Kidney (tissue), 22 donors: ENCODE measurements at places on chromosomes 7 and 10. TPM values are rescaled to one million over a fixed set of nuclear protein-coding genes. Genes with fewer than 3 reads are reported as not detected.

- no peak for DNase-seq
Observed at GRCh38 chr7:155483245-155483644, 25.3 kb downstream of the EN2 start.

- no peak for DNase-seq
Observed at GRCh38 chr7:30411173-30411572, 67.4 kb downstream of the NOD1 start.

- DNase-seq = no peak
Observed at GRCh38 chr7:131690441-131690840, 134.0 kb upstream of the PODXL start.

GRCh38 chr7:15168489-15168888 lies 265.9 kb upstream of the DGKB start:
- DNase-seq = no peak

DNA sequence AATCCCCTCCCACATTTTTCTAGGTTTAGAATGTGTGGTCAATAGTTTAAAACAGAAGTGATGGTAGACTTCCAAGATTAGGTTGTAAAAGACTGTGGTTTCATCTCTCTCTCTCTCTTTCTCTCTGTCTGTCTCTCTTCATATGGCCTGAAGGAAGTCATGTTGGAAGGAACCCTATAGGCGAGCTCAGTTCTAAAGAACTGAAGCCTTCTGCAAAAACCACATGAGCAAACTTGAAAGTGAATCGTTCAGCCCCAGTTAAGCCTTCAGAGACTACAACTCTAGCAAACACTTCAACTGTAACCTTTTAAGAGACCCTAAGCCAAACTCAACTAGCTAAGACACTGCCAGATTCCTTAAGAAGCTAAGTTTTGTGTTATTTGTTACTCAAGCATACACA lies 707.5 kb upstream of the LRRTM3 start:
- no peak for DNase-seq

GRCh38 chr7:114472896-114473512 lies 58.4 kb downstream of the FOXP2 start:
- DNase-seq = no peak

DNA sequence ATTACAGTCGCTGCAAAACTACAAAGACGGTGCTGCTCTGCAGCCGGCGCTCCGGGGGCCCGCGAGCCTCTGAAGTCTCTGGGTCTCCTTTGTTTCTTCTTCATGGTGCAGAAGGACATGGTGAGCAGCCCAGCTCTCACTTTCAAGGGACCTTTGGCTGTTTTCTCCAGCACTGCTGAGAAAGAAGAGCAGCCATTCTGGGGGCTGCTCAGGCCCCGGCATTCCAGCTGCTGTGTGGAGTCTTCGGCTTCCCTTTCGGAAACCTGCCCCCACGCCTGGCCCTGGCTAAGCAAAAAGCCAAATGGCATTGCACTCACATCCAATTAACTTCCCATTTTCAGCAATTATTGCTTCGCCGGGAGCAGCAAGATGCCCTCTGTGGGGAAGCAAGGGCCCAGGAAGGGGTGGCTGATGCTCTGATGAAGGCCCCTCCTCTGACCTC lies 555.7 kb downstream of the PTPRN2 start:
- DNase-seq = peak; percentile 53

DNA sequence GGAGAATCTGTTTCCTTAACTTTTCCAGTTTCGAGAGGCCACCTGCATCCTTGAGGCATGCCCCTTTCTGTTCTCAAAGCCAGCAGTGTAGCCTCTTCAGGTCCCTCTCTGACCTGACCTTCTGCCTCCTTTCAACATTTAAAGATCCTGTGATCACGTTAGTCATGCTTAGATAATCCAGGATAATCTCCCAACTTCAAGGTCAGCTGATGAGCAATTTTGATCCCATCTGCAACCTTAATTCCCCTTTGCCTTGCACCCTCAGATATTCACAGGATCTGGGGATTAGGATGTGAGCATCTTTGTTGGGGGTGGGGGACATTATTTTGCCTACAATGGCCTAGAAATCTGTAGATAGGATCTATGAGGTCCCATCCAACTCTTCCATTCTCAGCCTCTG lies 8.0 kb downstream of the HKDC1 start:
- no peak for DNase-seq

GRCh38 chr7:8176370-8177081 lies 85.4 kb downstream of the ICA1 start:
- DNase-seq = no peak

GRCh38 chr10:69232736-69233480 lies 12.8 kb downstream of the HKDC1 start:
- DNase-seq = peak; percentile 34

GRCh38 chr7:27157702-27158431 lies 1.4 kb upstream of the HOXA7 start:
- peak; percentile 95 for DNase-seq

DNA sequence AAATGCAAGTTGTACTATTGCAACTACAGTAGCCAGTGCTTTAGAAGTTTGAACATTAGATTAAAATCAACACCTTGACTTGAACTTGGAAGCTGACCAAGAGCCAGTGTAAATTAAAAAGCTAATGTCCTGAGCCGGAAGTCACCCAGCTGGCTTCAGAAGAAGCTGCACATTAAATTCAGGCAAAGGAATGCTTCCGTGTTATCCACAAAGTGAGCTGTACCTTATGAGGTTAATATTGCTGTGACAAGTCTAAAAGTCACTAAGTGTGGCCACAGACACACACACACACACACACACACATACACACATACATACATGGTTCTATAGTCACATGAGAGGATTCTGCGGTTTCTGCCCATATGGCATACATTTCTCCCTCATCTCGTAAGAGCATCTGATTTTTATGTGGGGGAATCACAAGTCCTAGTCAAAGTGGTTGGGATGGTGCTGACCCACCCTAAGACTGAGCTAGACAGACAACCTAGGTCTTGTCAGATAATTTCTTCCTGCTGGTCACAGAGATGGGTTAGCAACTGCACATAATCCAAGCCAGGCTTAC lies 612.9 kb downstream of the SORCS1 start:
- peak; percentile 2 for DNase-seq

DNA sequence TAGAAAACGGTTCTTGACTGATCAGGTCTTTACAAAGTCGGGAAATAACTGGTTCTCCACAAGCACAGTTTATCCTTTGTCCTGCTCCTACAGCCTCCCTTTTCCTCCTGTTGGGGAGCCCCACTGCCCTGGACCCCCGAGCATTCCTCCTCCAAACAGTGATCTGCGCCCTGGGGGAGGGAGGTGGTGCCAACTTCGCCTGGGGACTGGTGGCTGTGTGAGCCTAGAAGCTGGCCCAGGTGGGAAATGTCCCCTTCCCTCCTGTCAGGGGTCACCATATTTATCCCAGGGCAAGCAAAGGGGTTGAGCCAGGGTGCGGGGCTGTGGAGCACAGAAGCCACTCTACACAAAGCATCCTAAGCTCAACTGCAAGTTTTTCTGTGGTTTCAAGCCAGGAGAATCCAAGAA lies 5.2 kb downstream of the HMX3 start:
- DNase-seq = no peak

DNA sequence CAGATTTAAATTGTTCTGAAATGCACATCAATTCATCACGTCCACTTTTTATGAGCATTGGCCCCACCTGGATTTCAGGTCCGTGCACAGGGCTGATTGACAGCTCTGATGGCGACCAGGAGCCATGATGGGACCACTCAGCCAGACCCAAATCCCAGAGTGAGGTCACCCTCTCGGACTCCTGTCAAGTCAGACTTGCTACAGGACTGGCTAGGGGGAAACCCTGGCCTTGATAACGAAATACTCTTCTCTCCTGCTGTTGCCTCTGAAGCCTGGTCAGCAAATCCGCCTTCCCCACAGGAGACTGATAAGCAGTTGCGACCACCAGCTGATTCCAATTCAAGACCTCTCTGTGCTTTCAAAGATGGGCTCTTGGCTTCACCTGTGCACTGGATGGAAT lies 76.4 kb downstream of the CARD11 start:
- peak; percentile 18 for DNase-seq

- DNase-seq = no peak
Observed at GRCh38 chr7:86949779-86950260, 109.6 kb downstream of the ELAPOR2 start.

DNA sequence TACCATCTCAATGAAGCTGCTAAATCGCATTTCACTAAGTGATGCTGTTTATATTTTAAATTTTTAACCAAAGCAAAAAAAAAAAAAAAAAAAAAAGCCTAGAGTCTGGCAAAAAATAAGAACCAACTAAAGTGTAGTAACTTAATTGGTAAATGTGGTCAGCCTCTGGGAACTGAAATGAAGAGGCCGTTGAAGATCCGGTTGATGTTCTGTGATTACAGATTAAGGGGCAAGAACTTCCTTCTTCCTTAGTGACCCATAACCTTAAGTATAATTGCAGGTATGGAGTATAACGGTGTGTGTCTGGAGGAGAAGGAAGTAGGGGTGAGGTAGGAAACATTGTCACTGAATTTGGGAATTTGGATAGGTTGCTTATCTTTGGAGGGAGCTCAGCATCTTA lies 7.7 kb upstream of the SRGN start:
- no peak for DNase-seq

- no peak for DNase-seq
Observed at GRCh38 chr7:136605532-136606329, 262.7 kb upstream of the CHRM2 start.

DNA sequence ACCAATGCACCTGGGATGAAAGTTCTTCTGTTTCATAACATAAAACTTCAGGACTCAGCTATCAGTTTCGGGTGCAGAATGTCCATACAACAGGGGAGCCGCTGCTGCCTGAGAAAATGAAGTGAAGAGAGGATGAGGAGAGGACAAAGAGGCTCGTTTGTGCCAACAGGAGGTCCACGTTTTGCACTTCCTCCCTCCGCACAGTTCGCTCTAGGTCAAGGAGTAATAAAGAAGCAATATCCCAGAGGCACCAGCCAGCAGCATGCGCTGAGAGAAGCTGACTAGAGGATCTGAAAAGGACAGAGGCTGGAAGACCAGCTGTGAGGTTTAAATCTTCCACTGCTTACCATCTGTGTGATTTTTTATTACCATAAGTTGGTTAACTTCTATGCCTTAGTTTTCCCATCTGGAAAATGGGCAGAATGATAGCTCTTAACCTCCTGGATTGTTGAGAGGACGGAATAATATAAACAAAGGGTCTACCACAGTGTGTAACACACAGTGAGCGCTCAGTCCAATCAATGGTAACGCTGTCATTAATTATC lies 709 bp downstream of the GPAM start:
- DNase-seq = no peak

GRCh38 chr10:123017421-123018165 lies 8.8 kb downstream of the ACADSB start:
- no peak for DNase-seq

DNA sequence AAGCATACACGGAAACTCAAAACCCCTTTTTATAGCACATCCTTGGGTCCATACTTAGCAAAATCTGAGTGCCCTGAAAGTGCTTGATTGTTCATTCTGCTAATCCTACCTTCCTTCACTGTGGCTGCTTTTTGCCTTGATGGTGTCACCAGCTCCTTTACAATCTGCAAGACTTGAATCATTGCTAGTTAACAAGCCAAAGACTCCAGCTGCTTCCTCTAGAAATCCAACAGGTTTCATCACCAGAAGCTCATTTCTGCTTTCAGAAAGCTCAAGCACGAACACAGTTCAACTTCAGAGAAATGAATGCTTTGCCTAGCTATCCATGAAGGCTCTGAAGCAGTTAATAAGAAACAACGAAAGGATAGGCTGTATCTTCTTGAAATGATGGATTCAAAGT lies 38.0 kb downstream of the USP6NL start:
- DNase-seq = no peak

The NRCAM gene
- 20.6 TPM for total RNA-seq

The TMEM213 gene
- 30.2 TPM for total RNA-seq

The LRIT1 gene
- total RNA-seq = not detected

The PCGF6 gene
- 6.3 TPM for total RNA-seq

The TBRG4 gene
- 67.8 TPM for total RNA-seq

The MUC3A gene
- total RNA-seq = 39.1 TPM

The ZNF488 gene
- 0.09 TPM for total RNA-seq

The MMD2 gene
- not detected for total RNA-seq

The WDFY4 gene
- 13.3 TPM for total RNA-seq

The IQCE gene
- 27.8 TPM for total RNA-seq

The CYP2C9 gene
- total RNA-seq = 2.9 TPM

The AOAH gene
- 24.7 TPM for total RNA-seq

The PNLIPRP1 gene
- not detected for total RNA-seq
